Non-pigmented ciliary epithelial cell (primary cell): ENCODE measurements at places on chromosomes 5 and 9.
A peak's percentile ranks its signal among the peaks of the same experiment; 100 is the strongest.

GRCh38 chr9:127081250-127082185, 40.9 kb downstream of the ANGPTL2 start:
- DNase-seq = no peak

DNA sequence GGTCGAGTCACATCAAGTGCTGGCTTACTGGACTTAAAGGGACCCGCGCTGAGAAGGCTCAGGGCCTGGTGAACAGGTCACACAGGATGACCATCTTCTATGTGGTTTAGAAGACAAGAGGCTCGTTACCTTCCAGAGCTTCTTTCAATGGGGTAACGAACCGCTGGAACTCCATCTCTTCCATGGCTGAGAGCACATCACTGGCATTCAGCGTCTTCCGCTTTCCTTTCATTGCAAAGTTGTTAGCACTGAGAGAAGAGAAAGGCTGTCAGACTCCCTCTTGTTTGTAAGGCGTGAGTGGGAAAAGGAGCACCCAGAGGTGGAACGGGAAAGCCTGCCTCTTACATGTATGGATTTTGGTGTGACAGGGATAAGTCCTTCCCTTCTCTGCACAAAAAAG, 994 bp downstream of the POLE3 start:
- no peak for DNase-seq

- DNase-seq = no peak
Measured at GRCh38 chr5:58136406-58136805, 323.5 kb downstream of the PLK2 start.

- DNase-seq = no peak
Measured at GRCh38 chr5:14998491-14998890, 126.9 kb upstream of the ANKH start.

GRCh38 chr9:117511852-117512481, 97.1 kb upstream of the ASTN2 start:
- DNase-seq = no peak

DNA sequence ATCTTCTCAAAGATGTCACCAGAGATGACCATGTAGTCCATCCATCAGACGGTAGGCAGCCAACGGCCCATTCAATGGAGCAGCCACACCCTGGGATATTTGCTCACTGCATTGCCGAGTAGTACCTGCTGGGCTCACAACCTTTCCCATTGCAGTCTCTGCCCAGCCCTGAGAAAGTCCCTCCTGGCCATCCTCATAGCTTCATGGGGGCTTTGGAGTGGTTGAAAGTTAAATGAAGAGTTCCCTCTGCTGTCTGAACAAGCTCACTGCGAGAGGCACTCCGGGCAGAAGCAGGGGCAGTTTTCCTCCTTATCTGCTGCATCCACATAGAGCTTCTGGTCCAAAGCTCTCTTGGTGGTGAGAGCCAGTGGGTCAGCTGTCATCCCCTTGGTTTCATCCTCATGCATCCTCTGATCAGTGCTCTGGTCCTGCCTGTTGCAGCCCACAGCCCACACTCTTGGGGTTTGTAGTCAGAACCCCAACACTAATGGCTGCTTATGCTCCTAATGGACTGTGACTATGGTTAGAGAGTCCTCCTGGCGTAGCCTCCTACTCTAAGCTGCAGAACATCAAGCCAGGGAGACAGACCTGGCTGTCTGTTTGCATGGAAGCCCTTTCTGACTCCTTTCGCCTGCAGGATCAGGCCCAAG, 23.3 kb downstream of the TNFSF8 start:
- DNase-seq = no peak

DNA sequence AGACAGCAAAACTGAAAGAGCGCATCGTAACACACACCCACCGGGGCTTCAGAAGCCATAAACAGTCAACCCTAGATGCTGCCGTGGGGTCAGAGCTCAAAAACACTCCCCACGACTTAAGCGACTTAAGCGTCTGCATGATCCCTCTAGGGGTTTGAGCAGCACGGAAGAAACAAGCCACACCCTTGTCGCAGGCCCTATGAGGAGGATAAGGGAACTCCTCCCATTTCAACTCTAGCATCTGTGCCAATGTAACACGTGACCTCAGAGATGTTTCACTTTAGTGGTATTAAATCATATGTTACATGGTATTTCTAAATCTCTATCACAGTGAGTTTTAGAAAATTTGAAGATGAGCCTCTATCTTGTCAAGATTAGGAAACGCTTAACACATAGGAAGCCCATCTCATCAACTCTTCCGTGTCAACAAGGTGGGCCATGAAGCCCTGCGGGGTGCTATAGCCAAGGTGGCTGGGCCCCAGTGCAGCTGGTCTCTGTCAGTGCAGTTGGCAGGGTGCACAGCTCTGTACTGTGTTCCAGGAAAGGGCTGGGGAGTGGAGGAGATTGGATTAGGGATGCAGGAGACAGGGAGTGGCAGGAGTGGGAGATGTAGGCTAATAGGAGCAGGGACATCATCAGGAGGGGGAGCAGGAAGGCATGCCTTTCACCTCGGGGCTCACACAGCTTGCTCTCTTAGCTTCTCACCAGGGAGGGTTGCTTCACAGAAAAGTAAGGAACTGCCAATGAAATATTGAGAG, 33.1 kb downstream of the ZCCHC9 start:
- no peak for DNase-seq

- DNase-seq = no peak
Measured at GRCh38 chr9:127796225-127796813, 6.4 kb upstream of the FPGS start.

DNA sequence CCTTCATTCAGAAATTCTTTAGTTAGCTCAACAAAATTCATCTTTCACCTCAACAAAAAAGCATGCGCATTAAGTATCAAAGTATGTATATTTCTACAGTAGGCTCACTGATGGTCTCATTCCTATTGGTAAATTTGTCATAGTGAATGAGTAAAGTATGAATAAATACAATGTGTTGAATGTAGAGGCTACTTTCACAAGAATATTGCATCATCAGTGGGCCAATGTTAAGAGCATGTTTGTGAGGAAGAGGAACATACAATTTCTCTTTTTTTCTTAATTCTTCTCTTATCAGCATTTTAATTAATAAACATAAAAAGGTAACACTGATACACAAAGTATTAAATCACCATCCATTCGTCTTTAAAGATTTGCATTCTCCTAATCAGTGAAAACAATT, 505.1 kb downstream of the CETN3 start:
- DNase-seq = no peak

DNA sequence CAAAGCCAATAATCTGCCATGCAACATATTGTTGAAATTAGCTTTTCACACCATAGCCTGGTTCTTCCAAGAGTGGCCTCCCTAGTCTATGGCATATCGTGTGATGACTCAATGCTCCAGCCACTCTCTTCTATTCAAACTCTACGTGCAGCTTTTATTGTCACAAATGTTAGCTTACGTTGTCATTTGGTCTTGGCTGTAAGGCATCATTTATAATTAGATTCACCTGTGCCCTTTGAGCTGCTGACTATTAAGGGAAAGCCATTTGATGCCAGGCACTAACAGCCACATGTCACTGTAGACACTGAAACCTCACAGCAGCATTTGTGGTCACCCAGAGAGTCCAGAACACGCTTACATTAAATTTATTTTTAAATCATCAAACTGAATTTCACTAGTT, 66.8 kb downstream of the APBA1 start:
- no peak for DNase-seq

- no peak for DNase-seq
Measured at GRCh38 chr5:142438573-142438972, 113.8 kb upstream of the SPRY4 start.

GRCh38 chr9:121237916-121238315, 30.0 kb upstream of the GSN start:
- DNase-seq = no peak

- DNase-seq = peak; percentile 43
Measured at GRCh38 chr9:97632248-97632984, 752 bp downstream of the TSTD2 start.

- DNase-seq = no peak
Measured at GRCh38 chr9:28134446-28134976, 561.2 kb upstream of the C9orf72 start.

DNA sequence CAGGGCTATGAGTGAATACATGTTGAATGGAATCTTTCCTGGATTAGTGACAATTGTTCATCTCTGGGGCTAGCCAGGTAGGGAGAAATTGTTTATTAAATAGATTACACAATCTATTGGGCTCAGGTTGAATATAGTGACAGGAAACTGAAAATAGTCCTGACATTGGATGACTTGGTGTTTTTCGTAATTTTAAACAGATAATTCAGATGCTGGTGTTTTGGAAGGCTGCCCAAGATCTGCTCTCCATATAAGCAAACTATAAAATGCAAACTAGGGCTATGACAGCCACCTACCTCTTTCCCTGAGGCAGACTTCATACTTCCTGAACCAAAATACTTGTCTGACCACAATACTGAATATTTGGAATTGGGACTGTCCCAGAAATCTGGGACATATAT, 99.1 kb downstream of the ENC1 start:
- no peak for DNase-seq

DNA sequence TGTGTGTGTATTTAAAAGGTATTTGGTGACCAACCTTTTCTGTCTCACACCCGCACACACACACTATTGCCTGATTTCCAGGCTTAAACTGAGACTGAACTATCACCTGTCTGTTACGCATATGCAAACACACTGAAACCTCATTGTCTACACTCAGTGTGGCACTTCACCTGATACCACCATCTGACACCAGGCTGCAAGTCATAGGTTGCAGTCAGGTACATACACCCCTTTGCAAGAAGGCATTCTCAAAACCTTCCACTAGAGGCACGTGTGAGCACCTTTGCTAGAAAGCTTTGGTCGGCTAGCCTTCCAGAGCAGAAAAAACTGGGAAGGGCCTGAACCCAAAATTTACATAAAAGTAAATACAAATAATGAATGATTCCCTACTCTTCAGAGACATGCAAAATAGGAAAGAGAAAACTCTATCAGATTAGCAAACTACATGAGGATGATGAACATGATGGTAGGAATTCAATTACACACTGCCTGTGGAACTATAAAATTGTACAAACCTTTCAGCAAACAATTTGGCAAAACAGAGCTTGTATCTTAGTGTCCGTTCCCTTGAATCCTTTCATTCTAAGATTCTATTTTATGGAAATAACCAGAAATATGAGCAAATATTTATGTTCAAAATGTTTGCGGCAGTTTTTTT, 5.9 kb upstream of the FOXD1 start:
- DNase-seq = no peak

DNA sequence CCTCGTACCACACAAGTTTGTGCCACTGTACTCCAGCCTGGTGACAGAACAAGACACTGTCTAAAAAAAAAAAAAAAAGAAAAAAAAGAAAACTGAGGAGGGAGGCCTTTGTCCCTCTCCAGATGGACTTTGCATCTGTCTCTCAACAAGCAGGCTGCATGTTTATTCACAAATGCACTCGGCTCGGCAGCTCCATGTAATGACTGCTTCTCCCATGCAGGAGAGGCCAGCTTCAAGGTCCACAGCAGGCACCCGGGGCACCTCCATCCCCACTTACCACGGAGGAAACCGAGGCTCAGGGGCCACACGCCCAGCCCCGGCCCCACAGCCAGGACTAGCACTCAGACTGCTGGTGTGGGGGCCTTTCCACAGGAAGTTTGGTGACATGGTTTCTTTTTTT, 13.1 kb upstream of the NCS1 start:
- DNase-seq = no peak

- DNase-seq = peak; percentile 63
Measured at GRCh38 chr9:107504585-107505455, 15.3 kb upstream of the KLF4 start.

- DNase-seq = no peak
Measured at GRCh38 chr5:22242532-22242931, 610.6 kb downstream of the CDH12 start.

- DNase-seq = no peak
Measured at GRCh38 chr5:180874804-180875582, 13.9 kb upstream of the ZFP62 start.

- DNase-seq = no peak
Measured at GRCh38 chr5:168852329-168852728, 273.2 kb upstream of the PANK3 start.

GRCh38 chr5:14699807-14700400, 35.4 kb downstream of the OTULIN start:
- DNase-seq = no peak
